ENCODE measurements at places on chromosomes 3 and 15.

- no peak for DNase-seq
Measured at GRCh38 chr3:152428577-152428976, 159.8 kb downstream of the MBNL1 start.

GRCh38 chr3:52471371-52472238 is 16.2 kb downstream of the NISCH start:
- DNase-seq, result no peak

GRCh38 chr15:100372739-100373119 is 31.0 kb upstream of the ADAMTS17 start:
- DNase-seq, result no peak

DNA sequence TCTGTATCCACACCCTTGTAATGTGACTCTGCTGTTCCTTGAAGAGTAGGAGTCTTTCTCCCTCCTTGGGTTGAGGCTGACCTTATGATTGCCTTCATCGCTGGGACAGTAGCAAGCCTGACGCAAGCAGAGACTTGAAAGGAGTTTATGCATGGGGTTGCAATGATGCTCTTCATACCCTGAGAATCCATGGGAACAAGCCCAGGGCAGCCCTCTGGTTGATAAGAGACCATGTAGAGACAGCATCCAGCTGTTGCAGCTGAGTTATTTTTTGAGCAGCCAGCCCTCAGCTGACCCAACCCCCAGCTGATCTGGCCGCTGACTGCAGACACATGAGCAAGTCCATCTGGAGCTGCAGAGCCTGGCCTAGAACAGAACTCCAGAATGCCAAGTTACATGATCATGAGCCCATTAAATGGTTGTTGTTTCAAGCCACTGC is 60.6 kb upstream of the ARNT2 start:
- DNase-seq, result no peak

DNA sequence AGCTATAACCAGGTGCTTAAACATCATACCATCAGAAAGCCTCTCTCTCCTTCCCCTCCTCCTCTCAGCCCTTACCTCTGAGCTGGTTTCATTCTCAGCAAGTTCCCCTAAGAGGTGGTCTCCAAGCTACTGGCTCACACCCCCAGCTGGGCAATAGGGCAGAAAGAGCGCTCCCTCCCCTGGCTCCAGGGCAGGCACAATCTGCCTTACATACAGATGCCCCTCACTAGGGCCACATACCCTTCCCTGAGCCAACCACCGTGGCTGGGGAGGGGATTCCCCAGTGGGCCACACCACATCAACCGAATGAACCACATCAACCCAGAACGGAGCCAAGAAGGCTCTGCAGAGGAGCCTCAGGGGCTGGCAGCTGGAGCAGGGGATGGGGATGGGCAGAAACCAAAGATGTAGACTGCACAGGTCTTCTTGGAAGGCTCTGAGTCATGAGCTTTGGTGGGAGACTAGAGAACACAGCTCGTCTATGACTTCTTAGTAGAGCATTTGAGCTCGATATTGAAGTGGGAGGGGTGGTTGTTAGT is 4.6 kb upstream of the FBLN2 start:
- DNase-seq, result peak; percentile 59

Data from stimulated activated CD8-positive, alpha-beta memory T cell treated with anti-CD3 and anti-CD28 coated beads, Interleukin-2, amount 100 ng/mL, for 48 hours (primary cell).